Posterior vena cava (tissue), 2 donors: ENCODE measurements at places on chromosomes 1 and 21. TPM values are rescaled to one million over a fixed set of nuclear protein-coding genes. Genes with fewer than 3 reads are reported as not detected.

The PHLDA3 gene
- total RNA-seq, result 57.4 TPM

The DCST1 gene
- not detected for total RNA-seq

The CASQ2 gene
- total RNA-seq, result 122 TPM

The NBPF4 gene
- total RNA-seq, result not detected

The HPCAL4 gene
- total RNA-seq, result 0.09 TPM

The AK4 gene
- 68.3 TPM for total RNA-seq

The CD1E gene
- not detected for total RNA-seq

The FLG gene
- not detected for total RNA-seq
